ENCODE measurements at places on chromosomes 16 and 17. TPM values are rescaled to one million over a fixed set of nuclear protein-coding genes. Genes with fewer than 3 reads are reported as not detected.

Gene KRT16
- total RNA-seq: 5.6 TPM

Gene PFAS
- total RNA-seq: 18.8 TPM

Gene BAHCC1
- 11.2 TPM for total RNA-seq

Gene ABCA10
- 1.8 TPM for total RNA-seq

Gene BEAN1
- 0.29 TPM for total RNA-seq

Gene CNGB1
- total RNA-seq: not detected

Gene MGAT5B
- 0.59 TPM for total RNA-seq

Gene JPH3
- total RNA-seq: not detected

Gene IL4R
- total RNA-seq: 32.9 TPM

Gene HOXB3
- total RNA-seq: 1.5 TPM

Gene AXIN1
- total RNA-seq: 21.7 TPM

Gene NAGS
- 0.36 TPM for total RNA-seq

Gene NOL3
- 9.1 TPM for total RNA-seq

Gene CASKIN1
- total RNA-seq: not detected

Gene CHST5
- under 0.01 TPM for total RNA-seq

Gene GFAP
- under 0.01 TPM for total RNA-seq

Gene PIPOX
- total RNA-seq: 1.8 TPM

Gene NOTUM
- total RNA-seq: 0.72 TPM

Gene C17orf67
- 0.36 TPM for total RNA-seq

Gene ERN2
- not detected for total RNA-seq

Gene TMC8
- total RNA-seq: not detected
